ENCODE measurements at places on chromosomes 5 and 9.
A peak's percentile ranks its signal among the peaks of the same experiment; 100 is the strongest.

GRCh38 chr5:99037668-99038067 is 108.9 kb upstream of the CHD1 start:
- DNase-seq = no peak

GRCh38 chr5:61026004-61026403 is 81.0 kb downstream of the NDUFAF2 start:
- no peak for DNase-seq

DNA sequence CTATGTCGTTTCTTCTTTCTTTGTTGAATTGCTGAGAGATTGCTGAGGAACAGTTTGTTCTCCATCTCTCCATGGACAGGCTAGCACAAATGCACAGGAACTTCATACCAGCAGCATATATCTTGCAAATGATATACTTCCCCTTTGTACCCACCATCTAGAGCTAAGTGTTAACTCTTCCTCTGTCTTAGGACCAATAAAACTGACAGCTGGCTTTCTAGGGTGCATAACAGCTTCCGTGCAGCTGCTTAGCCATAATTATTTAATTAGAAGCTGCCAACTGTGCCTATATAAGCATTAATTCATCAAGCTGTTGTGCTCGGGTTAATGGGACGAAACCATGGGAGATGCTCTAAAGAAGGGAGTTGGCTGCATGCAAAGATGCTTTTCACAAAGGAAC is 38.7 kb downstream of the KCTD16 start:
- DNase-seq = no peak

DNA sequence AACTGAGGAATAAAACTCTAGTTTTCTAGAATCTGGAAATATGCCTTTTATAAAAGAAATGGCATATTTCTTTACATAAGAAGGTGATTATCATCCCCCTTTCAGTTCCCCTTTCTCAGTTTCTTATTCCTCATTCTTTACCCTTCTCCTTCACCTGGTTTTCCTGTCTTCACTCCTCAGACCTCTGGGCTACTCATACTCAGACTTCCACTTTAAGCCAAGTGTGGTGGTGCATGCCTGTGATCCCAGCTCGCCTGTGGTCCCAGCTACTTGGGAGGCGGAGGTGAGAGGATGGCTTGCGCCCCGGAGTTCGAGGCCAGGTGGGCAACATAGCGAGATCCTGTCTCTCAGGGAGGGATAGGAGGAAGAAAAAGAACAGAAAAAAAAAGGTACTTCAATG is 57.2 kb downstream of the RANBP6 start:
- no peak for DNase-seq

- peak; percentile 19 for DNase-seq
Measured at GRCh38 chr5:21807953-21808352, 1045.2 kb downstream of the CDH12 start.

DNA sequence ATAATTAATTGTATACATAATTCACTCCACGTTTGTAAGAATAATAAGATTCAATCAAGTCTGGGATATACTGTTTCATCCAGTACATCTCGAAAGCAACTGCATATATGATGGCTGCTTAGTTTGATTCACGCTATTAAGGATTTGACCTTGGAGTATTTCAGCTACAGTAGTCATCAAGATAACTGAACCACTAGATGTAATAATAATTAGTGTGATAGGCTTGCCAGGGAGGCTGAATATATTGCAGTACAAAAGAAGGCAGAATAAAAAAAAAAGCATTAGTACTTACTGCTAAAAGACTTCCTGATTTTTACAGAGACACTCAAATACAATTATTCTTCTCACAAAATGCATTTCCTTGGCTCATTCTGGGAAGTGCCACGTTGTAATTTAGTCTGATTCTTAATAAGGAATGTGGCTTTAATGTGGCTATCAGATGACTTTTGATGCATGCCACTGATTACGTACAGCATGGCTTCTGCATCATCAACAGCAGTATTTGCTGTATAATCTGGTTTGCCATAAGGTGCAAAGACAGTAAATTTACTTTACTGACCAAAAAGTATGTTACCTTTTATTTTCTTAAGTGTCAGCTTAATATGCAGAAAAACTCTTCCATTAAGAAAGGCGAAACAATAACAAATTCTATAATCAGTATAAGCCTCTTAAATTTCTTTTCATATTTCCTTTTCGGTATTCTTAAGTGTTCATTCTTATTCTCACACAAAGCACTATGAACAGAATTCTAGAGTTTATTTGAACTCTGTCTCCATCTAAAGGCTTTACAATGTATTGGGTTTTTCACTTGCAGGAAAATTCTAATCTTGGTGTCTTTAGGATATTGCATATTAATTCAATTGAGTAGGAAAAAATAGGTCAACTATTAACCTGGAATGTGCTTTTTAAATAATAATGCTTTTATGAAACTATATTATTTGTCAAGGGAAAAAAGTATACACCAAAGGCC is 166.4 kb downstream of the SLF1 start:
- peak; percentile 1 for DNase-seq

- DNase-seq = no peak
Measured at GRCh38 chr5:173103411-173103810, 40.9 kb upstream of the BNIP1 start.

GRCh38 chr9:136199391-136200288 is 5.3 kb downstream of the LHX3 start:
- DNase-seq = no peak

DNA sequence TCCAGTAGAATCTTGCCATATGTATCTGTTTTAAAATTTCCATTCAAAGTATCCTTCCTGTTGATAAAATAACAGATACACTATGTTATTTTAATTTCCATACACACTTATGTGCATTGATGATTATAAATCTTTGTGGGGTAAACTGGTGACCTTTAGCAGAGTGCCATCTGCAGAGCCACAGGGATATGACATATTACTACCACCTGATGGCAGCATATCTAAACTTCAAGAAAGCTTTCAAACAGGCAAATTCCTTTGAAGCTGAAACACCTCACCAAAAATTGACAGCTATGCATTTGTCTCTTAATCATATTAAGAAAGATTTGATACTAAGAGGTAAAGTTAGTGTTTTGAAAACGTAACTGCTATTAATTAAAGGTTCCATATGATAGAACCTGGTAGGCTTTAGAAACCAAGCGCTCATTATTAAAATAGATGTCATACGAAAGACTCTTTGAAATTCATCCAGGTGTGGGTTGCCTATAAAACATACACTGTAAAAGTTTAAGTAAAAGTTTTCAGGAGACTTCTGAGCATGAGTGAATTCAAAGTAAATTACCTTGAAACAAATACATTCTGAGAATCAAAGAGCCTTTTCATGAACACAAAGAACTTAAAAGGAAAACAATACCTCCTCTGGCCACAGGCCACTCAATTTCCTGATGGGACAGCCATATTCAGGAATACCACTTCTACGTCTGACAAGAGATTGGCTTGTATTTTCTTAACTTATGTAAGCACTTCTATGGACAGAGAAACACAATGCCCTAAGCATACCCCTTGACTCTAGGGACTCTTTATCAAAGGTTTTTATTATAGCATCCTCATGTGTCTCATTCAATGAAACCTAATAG is 93.3 kb downstream of the KIAA0825 start:
- DNase-seq = peak; percentile 30

DNA sequence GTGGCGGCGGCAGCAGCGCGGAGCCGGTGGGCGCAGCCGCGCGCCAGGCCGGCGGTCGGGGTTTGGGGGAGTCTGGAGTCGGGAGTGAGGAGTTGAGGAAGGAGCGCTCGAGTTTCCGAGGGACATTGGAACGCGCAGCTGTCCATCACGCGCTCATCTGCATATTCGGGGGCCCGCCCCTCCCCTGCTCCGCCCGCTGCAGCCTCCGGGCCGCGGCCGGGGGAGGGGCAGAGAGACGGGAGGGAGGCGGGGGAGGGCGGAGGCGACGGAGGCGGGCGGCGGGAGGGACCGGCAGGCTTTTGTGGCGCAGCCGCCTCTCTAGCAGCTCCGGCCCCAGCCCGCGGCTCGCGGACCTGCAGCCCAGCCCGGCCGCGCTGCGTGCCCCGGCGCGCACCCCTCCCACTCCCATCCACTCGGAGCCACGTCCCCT is at the start of gene IRX2:
Gene IRX2, minus strand, starts transcription at position 86 of the 430 bp plus-strand sequence. CDS start 264 bp downstream, outside the sequence.
- peak; percentile 59 for DNase-seq

DNA sequence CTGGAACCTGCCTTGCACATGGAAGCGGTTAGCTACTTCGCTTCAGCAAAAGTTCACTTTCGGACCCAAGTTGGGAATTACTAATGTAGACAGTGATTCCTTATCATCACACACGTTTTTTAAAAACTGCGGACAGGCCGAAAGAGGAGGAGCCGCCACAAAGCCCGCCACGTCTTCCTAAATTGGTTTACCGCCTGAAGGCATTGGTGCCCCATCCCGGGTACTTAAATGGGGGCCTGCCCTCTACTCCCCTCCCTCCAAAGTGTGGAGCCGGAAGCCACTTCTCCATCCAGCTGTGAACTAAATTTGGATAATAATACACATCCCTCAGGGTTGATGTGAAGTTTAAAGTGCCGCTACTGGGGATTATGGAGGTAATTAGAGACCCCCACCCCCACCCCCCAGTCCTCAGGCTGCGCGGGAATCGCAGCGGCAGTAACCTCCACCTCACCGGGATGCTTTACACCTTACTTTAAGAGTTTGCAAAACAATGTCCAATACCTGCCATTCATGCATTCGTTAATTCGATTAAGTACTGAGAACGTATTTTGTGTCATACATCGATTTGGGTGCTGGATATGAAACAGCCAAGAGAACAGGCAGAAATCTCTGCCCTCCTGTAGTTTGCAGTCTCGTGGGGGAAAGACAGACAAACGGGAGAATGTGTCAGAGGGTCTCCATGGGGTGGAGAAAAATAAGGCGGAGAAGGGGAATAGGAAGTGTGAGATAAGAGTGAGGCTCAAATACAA is 937 bp upstream of the MACROH2A1 start:
- DNase-seq = no peak

GRCh38 chr5:12023614-12024241 is 119.5 kb upstream of the CTNND2 start:
- DNase-seq = peak; percentile 27

GRCh38 chr5:140261403-140262171 is 41.3 kb downstream of the PFDN1 start:
- peak; percentile 92 for DNase-seq

DNA sequence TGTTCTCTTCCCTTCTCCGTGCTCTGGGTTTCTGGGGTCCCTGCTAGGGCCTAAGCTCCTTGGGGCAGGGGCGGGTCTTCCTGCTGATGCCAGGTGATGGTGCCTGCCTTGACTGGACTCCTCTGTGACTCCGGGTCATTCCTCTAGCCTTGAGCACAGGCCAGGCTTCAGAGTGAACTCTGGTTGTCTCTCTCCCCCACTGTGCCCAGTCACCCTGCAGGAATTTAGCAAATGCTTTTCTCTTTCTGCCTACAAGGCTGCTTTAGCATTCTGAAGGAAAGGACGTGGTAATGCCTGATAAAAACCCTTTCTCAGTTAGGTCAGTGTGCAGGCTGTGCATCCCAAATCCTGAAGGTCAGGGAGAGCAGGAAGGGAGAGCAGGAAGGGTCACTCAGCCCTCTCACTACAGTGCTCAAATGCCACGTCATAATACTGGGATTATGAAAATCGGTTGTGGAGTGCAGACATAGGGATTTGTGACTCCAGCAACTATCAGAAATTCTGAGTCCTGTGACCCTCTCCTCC is 2.7 kb downstream of the CXCL14 start:
- peak; percentile 33 for DNase-seq

DNA sequence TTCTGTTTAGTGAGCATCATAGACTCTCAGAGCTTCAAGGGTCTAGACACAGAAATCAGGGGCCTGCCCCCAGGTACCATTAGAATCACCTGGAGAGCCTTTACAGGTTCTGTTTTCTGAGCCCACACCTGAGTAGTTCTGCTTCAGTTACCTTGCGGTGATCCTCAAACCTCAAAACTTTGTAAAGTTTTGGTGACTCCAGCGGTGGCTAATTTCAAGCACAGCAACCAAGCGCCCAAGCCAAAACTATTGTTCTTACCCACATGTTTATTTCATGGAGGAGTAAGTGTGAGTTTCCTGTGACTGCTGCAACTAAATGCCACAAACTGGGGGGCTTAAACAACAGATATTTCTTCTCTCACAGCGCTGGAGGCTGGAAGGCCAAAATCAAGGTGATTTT is 108.9 kb downstream of the FOXD1 start:
- no peak for DNase-seq

Data from IMR-90 (cell line).